ENCODE measurements at places on chromosomes 4 and X.

DNA sequence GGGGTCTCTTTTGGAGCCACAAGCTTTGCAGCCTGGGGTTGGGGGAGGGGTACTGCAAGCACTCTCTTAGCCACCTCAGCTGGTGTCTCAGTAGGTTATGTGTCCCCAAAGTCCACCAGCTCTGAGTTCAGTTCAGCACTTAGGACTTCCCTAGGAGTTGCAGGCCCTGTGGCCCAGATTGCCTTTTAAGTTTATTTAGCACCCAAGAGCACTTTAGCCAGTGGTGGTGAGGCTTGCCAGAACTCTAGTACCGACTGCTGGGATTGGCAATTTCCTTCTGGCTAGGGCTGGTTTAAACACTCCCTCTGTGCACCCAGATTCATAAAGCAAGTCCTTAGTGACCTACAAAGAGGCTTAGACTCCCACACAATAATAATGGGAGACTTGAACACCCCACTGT, 489.9 kb upstream of the RPS6KA3 start:
- no peak for DNase-seq

- no peak for DNase-seq
Measured at GRCh38 chr4:18858229-18858922, 836.8 kb upstream of the LCORL start.

DNA sequence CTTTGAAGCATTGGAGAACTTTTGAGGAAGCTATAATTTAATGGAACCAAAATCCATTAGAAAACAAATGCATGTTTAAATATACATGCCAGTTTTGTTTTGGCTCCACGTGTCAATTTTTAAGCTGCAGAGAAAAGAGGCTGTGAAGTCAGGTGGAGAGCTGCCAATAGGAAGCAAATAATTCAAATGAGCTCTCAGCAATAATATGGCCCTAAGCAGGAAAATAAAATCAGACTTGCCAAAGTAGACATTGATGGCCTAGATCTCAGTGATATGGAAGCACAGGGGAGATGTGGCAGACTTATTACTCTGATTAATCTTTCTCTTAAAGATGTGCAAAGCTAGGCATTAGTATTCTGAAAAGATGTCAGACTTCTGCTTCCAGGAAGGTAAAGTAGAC, 769.8 kb upstream of the NDST4 start:
- DNase-seq = no peak

- no peak for DNase-seq
Measured at GRCh38 chr4:78870056-78870455, 69.2 kb downstream of the PAQR3 start.

GRCh38 chr4:3526456-3526855, 5.8 kb downstream of the LRPAP1 start:
- DNase-seq = no peak

DNA sequence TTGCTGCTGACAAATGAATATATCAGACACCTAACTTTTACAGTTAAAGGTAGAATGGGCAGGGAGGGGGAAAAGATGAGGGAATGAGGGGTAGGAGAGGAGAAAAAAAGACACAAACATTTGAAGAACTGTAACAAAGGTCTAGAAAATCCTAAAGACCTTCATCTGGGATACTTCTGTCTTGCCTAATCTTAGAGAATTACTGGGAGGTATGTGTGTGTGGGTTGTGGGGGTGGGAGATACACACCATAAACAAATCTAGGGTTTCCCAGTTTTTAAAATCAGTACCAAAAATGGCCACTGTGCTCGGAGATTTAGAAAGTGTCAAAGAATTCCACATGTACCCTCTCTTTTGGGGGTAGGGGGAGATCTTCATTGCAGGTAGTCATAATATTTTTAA, 166.7 kb downstream of the SH3KBP1 start:
- no peak for DNase-seq

DNA sequence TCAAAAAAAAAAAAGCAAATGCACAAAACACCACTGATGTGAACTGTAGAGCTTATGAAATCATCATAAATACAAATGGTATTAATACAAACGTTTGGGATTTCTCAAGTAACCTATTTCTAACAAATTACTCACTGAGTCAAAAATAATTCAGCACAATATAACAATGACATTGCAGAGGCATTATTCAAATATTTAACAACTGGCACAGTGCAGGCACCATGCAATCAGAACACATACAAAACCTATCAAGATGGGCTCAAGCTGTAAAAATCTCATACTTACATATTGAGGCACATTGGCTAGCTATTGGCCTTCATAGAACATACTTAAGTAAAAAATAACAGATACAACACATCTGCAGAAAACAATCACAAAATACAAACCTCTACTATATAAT, 81.1 kb downstream of the LRBA start:
- no peak for DNase-seq

GRCh38 chr4:121192480-121192879, 28.4 kb upstream of the TNIP3 start:
- no peak for DNase-seq

All from BE2C (cell line).